ENCODE measurements at places on chromosomes 5 and 9. TPM values are rescaled to one million over a fixed set of nuclear protein-coding genes. Genes with fewer than 3 reads are reported as not detected.

The MUSK gene
- total RNA-seq = 7.6 TPM

The FOXD1 gene
- total RNA-seq = 1.6 TPM

The BHMT2 gene
- 4.0 TPM for total RNA-seq

The HAPLN1 gene
- 0.14 TPM for total RNA-seq

The EGFLAM gene
- 4.1 TPM for total RNA-seq

DNA sequence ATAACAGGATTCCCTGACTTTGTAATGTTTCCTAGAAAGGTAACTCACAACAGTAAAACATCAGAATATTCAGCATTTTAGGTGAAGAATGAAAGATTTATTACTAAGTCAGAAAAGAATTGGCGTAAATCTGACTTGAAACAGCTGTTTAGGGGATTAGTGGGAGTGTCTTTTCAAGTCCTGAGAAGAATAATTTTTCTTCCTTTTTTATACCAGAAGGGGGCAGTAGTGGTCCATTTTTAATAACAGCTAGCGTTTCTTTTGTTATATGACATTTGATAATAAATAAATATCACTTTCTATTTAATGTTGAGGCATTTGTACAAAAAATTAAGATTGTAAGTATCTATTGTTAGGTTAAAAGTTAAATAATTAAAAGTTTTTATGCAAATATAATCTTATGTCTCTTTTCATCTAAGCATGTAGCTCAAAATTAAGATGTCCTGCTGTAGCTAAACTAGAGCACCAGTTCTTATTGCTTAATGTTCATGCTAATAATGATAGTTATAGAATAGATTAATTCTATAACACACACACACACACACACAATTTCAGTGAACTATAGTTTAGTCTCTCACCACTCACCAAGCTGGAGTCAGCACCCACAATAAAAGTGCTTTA, 258.7 kb upstream of the ARRDC3 start:
- DNase-seq = no peak
- H3K4me1 ChIP-seq = no peaks in the 10 kb centered on the region
- no peak overlapping the region for H3K27ac ChIP-seq

DNA sequence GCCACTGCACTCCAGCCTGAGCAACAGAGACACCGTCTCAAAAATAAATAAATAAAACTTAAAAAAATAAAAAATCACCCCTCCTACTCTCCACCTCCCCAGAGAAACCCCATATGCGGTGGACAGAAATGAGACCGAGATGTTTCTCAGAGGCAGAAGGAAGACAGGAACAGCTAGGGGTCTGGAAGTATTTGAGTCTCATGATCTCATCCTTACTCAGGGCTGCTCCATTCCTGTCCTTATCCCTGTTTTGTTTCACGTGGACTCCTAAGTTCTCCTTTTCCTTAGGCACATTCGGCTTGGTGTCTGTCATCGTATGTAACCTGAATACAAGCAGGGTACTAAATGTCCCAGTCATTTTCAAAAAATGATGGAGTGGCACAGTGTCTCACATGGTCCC, 76.1 kb downstream of the C9orf50 start:
- no peak overlapping the region for H3K4me3 ChIP-seq
- H3K27ac ChIP-seq = no peak overlapping the region
- DNase-seq = no peak
- H3K4me1 ChIP-seq = no peaks in the 10 kb centered on the region
- H3K36me3 ChIP-seq = no peaks in the 10 kb centered on the region
- no peaks in the 10 kb centered on the region for H3K27me3 ChIP-seq

DNA sequence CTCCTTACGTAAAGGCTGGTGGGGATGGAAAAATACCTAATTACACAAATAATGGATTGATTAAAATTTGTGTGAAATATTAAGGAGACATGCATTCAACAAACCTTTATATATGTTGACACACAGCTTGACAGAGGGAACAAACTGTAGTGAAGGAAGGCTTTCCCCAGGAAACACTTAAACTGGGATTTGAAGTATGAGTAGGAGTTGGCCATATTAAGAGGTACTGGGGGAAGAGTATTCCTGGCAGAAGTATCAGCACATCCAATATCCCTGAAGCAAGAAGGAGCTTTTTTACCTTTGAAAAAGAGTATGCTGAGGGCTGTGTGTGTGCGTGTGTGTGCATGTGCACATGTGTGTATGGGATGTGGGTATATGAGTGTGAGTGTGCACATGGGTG, 111.1 kb downstream of the PSD2 start:
- no peaks in the 10 kb centered on the region for H3K36me3 ChIP-seq
- H3K4me3 ChIP-seq = no peak overlapping the region
- peaks cover 4% of the 10 kb centered on the region for H3K27me3 ChIP-seq
- no peak overlapping the region for H3K27ac ChIP-seq
- H3K4me1 ChIP-seq = no peaks in the 10 kb centered on the region

DNA sequence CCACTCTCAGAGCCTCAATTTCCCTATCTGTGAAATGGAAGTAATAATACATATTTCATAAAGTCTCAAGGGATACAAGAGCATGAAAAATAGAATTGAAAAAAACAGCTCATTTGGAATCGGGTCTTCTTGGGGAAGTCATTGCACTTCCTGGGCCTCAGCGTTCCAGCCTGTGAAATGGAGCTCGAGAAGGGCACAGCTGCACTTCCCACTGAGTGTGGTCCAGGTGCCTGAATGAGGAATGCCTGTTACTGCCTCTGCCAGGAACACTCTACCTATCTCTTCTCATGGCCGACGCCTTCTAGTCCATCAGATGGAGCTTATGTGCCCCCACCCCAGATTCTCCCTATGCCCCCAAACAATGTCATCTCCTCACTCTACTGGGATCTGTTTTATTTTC, 924 bp upstream of the NEURL1B start:
- no peak for DNase-seq
- no peaks in the 10 kb centered on the region for H3K27me3 ChIP-seq
- H3K4me3 ChIP-seq = no peak overlapping the region
- H3K27ac ChIP-seq = peak overlapping the region; percentile 86
- H3K4me1 ChIP-seq = peaks cover 3% of the 10 kb centered on the region
- no peaks in the 10 kb centered on the region for H3K36me3 ChIP-seq

DNA sequence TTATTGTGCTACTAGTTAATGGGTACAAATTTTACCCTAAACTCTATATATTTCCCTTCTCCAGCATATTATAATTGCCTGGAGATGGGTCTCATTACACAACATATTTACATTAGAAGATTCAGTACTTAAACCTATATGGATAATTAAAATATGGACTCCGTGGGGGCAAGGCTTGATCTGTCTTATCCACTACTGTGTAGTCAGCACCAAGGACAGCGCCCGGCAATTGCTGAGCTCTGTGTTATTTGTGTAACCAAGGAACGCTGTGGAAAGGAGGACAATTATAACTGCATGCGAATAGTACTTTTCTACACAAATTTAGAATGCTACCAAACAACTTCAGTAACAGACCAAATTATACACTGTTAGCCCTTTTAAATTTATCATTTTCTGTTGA, 77.7 kb downstream of the DNAH5 start:
- H3K4me3 ChIP-seq = no peak overlapping the region
- no peaks in the 10 kb centered on the region for H3K27me3 ChIP-seq
- no peak for DNase-seq
- H3K4me1 ChIP-seq = no peaks in the 10 kb centered on the region
- no peak overlapping the region for H3K27ac ChIP-seq

GRCh38 chr9:36492865-36493264, 79.8 kb upstream of the MELK start:
- no peak for DNase-seq
- H3K36me3 ChIP-seq = no peaks in the 10 kb centered on the region
- H3K4me1 ChIP-seq = no peaks in the 10 kb centered on the region
- H3K27ac ChIP-seq = no peak overlapping the region
- H3K4me3 ChIP-seq = no peak overlapping the region
- H3K27me3 ChIP-seq = no peaks in the 10 kb centered on the region

- no peak overlapping the region for H3K27ac ChIP-seq
- H3K27me3 ChIP-seq = no peaks in the 10 kb centered on the region
- no peaks in the 10 kb centered on the region for H3K4me1 ChIP-seq
- no peak overlapping the region for H3K4me3 ChIP-seq
- H3K36me3 ChIP-seq = no peaks in the 10 kb centered on the region
Measured at GRCh38 chr5:115509547-115509946, 35.0 kb downstream of the FEM1C start.

DNA sequence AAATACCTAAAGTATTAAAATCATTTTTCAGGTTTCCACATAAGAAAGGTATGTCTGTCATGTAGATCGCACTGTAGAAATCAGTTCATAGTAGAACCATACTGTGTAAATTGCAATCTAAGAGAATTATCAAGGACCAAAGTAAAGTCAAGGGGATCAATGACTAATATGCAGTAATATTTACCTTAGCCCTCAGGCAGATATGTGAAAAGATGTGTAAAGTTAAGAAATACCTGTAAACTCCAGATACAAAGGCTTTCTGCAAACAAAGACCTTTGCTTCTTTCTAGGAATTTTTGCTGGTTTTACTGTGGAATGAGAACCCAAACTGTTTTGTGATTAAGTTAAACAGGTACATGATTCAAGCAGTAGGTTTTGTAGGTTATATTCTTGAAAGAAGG, 11.6 kb downstream of the POLK start:
- no peak overlapping the region for H3K27ac ChIP-seq
- no peak for DNase-seq
- no peaks in the 10 kb centered on the region for H3K36me3 ChIP-seq
- no peaks in the 10 kb centered on the region for H3K4me1 ChIP-seq
- H3K4me3 ChIP-seq = no peak overlapping the region

- H3K27ac ChIP-seq = no peak overlapping the region
- H3K36me3 ChIP-seq = no peaks in the 10 kb centered on the region
- no peaks in the 10 kb centered on the region for H3K4me1 ChIP-seq
- H3K27me3 ChIP-seq = no peaks in the 10 kb centered on the region
Measured at GRCh38 chr5:136013559-136013958, 15.2 kb upstream of the TGFBI start.

DNA sequence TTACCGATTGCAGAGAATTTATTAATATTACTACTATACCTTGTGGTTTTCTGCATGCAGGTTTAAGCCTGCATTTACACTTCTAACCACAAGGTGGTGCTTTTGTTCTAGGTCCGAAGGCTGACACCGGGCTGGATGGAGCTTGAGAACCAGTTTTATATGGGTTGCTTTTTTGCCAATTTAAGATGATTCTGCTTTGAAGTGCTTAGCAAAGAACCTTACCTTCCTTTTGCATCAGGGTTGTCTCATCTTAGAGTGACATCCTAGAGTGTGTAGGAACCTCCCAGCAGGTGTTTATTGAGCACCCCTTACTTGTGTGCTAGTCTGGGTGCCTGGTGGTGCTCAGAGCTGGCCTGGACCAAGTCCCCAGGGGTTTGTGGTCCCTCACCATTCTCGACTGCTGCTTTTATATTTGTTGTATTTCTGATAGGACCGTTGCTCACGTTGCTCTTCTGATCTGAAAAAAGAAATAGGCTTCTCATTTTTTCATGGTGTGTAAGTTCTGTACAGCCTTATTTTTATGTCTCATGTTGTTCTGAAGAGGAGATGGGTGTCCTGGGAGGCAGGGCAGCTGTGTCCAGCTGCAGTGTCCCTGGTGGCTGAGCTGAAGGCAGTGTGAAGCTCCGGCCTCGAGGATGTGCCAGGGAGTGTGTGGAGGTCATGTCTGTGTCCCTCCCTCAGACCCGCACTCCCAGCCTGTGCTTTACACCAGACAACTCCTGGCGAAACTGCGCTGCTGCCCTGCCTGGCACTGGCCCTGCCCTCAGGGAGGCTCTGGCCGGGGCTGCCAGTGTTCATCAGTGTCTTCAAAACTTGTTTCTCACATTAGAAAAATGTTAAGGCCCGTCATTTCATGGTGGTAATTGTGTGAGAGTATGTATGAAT, 54.3 kb downstream of the EHMT1 start:
- peak; percentile 64 for DNase-seq
- H3K36me3 ChIP-seq = no peaks in the 10 kb centered on the region
- no peak overlapping the region for H3K4me3 ChIP-seq
- no peak overlapping the region for H3K27ac ChIP-seq
- H3K27me3 ChIP-seq = no peaks in the 10 kb centered on the region

DNA sequence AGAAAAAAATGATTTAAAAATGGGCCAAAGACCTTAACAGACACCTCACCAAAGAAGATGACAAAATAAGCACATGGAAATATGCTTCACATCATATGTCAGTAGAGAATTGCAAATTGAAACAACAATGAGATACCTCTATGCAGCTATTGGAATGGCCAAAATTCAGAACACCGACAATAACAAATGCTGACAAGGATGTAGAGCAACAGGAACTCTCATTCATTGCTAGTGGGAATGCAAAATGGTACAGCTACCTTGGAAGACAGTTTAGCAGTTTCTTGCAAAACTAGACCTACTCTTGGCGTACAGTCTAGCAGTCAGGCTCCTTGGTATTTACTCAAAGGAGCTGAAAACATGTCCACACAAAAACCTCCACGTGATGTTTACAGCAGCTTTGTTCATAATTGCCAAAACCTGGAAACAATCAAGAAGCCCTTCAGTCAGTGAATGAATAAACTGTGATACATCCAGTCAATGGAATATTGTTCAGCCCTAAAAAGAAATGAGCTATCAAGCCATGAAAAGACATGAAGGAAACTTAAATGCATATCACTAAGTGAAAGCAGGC, 10.5 kb upstream of the MVB12B start:
- no peaks in the 10 kb centered on the region for H3K36me3 ChIP-seq
- no peak overlapping the region for H3K4me3 ChIP-seq
- DNase-seq = no peak
- no peak overlapping the region for H3K27ac ChIP-seq
- no peaks in the 10 kb centered on the region for H3K4me1 ChIP-seq

GRCh38 chr9:84781458-84781857, 111.9 kb downstream of the NTRK2 start:
- no peak overlapping the region for H3K4me3 ChIP-seq
- no peaks in the 10 kb centered on the region for H3K27me3 ChIP-seq
- DNase-seq = no peak
- no peak overlapping the region for H3K27ac ChIP-seq

DNA sequence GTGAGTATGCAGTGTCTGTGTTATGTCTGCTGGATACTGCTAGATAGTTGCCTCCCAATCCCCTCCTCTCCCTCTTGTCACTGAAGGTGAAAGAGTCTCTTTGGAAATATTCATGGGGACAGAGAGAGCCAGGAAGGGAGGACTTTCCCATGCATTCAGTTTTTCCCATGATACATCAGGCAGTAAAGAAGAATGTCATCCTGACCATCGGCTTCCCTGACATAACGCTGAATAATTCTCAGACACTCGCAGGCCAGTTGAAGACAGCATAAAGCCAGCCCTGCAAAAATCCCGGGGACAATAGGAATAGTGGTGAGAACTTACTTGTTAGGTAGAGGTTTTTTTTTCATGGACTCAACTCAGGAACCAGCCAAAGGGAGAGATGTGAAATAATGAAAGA, 58.1 kb downstream of the KLF4 start:
- no peak for DNase-seq
- no peak overlapping the region for H3K4me3 ChIP-seq
- H3K27ac ChIP-seq = peak overlapping the region; percentile 78
- H3K36me3 ChIP-seq = no peaks in the 10 kb centered on the region
- H3K4me1 ChIP-seq = peaks cover 3% of the 10 kb centered on the region

Data from prostate gland (tissue), 2 donors.